ENCODE measurements at places on chromosomes 7 and 10. TPM values are rescaled to one million over a fixed set of nuclear protein-coding genes. Genes with fewer than 3 reads are reported as not detected.
A peak's percentile ranks its signal among the peaks of the same experiment; 100 is the strongest.

- peak; percentile 53 for DNase-seq
Measured at GRCh38 chr7:158957921-158958491, 101.6 kb downstream of the DYNC2I1 start.

NXPH1 gene
- total RNA-seq = not detected

- DNase-seq = no peak
Measured at GRCh38 chr10:30233186-30233959, 115.7 kb downstream of the MTPAP start.

GRCh38 chr10:114427124-114427852 is 23.0 kb upstream of the AFAP1L2 start:
- DNase-seq = no peak

RAMP3 gene
- total RNA-seq = not detected

GRCh38 chr7:12768948-12769347 is 81.5 kb downstream of the ARL4A start:
- no peak for DNase-seq

DNA sequence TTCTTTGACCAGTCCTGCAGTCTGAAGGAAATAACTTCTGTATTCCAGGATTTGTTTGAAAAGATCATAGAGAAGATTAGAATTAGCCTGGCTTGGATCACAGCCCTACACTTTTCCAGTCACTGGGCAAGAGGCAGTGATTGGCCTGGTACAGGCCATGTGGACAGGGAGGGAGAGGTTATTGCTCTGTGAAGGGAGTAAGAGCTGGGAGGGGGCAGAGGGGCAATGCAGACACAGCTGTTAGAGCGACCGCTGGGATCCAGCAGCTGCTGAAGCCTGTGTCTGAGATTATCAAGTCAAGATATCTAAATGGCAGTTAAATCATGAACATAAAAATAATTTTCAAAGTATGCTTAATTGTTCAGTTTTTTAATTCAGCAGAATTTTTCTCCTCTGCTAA is 257.3 kb downstream of the SDK1 start:
- no peak for DNase-seq

GRCh38 chr10:15719899-15720634 is at the start of gene ITGA8:
TSS of gene ITGA8 (minus strand) at chr10:15719922. CDS start at chr10:15719771, 151 bp downstream.
- DNase-seq = no peak
